Fibroblast of gingiva (primary cell): ENCODE measurements at places on chromosomes 3 and 15.

DNA sequence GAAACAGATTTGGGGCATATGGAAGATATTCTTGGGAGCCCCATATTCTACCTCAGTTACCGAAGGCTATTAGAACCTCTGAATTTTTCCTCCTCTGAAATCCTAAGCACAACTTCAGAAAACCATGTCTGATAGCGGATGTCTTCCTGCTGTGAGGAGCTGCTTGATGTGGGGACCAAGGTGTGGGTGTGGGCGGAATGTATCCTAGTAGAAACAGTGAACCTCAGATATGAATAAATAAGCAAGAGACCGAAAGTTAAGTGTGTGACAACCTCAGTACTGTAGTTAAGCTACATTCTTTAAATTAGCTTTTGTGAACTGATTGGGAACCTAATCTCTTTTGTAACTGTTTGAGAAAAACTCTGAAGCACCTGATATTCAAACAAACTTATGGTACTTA lies 46.9 kb downstream of the SENP2 start:
- no peak for DNase-seq

GRCh38 chr15:69194025-69194827 lies 33.8 kb downstream of the GLCE start:
- peak; percentile 24 for DNase-seq

- no peak for DNase-seq
Measured at GRCh38 chr15:100284701-100285100, 57.1 kb downstream of the ADAMTS17 start.

GRCh38 chr3:170889630-170890029 lies 18.8 kb downstream of the EIF5A2 start:
- DNase-seq: no peak

- DNase-seq: no peak
Measured at GRCh38 chr3:149678351-149678950, 20.6 kb upstream of the WWTR1 start.

GRCh38 chr3:31957106-31957505 lies 24.0 kb downstream of the OSBPL10 start:
- peak; percentile 62 for DNase-seq

DNA sequence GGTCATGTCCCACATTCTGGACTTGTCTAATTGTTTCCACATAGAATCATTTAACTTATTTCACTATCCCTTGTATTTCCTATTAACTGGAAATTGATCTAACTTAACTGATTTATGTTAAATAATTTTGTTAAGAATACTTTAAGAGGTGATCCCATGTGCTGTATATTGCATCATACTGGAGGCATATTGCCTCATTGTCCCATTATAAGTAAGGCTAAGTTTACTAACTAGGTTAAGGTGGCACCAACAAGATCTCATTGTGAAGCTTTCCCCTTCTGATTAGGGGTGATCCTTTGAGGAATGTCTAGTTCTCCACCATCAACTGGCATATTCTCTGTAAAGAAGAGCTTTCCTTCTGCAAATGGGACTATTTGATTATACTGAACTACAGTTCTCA lies 24.4 kb downstream of the MAP1A start:
- DNase-seq: peak; percentile 63

- peak; percentile 44 for DNase-seq
Measured at GRCh38 chr15:99719096-99719541, 14.1 kb downstream of the LYSMD4 start.

DNA sequence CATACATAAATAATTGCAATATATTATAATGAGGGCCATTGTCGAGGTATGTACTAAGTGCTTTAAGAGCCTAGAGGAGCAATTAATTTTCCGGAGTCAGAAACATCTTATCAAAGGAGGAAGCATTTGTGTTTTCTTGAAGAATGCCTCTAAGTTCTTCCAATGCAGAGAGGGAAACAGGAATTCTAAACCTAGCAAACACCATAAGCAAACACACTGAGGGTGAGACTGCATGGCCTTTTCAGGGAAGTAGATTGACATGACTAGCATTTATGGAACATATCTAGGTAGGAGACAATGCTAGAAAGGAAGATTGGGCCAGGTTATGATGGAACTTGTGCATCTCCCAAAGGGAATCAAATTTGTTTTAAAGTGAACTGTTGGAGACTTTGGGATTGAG lies 7.2 kb upstream of the PLCL2 start:
- no peak for DNase-seq

DNA sequence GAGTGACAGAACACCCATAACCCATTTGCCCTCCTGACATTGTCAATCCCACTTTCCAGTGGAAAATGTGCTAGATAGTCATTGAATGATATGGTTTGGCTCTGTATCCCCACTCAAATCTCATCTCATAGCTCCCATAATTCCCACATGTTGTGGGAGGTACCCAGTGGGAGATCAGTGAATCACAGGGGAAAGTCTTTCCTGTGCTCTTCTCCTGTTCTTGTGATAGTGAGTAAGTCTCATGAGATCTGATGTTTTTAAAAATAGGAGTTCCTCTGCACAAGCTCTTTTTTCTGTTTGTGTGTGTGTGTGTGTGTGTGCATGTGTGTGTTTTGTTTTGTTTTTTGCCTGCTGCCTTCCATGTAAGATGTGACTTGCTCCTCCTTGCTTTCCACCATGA lies 191.7 kb downstream of the ARRDC4 start:
- no peak for DNase-seq

GRCh38 chr3:23640471-23641146 lies 165.1 kb upstream of the UBE2E1 start:
- no peak for DNase-seq

DNA sequence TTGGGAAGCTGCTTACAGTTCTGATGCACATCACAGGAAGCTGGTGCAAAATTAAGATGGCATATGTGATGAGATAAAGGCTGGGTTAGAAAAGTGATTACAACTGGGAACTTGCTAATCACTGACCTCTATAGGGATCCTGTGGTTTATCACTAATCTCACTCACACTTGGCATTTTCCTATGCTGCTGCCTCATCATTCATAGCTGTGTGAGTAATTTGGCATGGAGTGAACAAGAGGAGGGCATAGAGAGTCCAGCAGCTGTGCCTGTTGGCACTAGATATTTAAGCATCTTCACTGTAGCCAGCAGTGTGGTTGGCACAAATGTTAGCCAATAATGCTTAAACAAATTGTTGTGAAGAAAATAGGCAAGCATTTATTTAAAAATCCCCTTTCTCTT lies 217.7 kb upstream of the CGNL1 start:
- DNase-seq: peak; percentile 74

- no peak for DNase-seq
Measured at GRCh38 chr15:75206803-75207617, 5.3 kb downstream of the C15orf39 start.
